ENCODE measurements at places on chromosomes 12 and 14.

- DNase-seq = no peak
Observed at GRCh38 chr14:20671597-20672283, 12.6 kb upstream of the RNASE4 start.

DNA sequence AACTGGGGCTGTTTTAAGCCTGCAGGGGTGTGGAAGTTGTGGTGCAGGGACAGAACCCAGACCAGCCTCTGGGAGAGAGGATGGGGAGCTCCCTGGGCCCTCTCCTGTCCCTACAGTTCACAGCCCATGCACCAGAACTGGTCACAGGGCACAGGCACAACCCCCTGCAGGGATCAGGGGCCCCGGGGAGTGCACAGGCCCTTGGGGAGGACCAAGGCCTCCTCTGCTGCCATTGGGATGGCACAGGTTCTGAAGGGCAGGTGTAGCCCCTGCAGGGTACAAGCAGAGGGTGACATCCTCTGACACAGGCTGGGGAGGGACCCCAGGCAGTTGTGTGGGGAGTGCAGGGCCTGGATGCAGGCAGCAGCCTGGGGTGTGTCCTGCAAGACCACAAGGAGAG is 66.4 kb upstream of the SFSWAP start:
- DNase-seq = no peak

- no peak for DNase-seq
Observed at GRCh38 chr14:45112896-45113781, 21.1 kb downstream of the FKBP3 start.

DNA sequence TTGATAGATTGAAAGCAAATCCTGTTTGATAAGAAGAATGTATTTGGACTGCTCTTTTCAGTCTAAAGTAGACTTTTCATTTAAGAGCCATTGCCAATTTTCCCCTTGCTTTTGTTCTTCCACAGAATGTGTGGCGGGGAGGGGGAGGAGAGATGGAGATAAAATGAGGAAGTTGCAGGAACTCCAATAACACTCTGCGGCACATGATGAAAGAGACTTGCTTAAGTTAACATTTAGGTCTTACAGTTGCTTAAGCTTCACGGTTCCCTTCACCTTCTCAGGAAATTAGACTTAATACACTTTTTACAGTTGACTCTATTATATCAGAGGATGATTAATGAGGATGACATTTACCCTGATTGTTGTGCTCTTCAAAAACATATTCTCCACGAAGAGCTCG is 537.3 kb downstream of the TMTC2 start:
- no peak for DNase-seq

DNA sequence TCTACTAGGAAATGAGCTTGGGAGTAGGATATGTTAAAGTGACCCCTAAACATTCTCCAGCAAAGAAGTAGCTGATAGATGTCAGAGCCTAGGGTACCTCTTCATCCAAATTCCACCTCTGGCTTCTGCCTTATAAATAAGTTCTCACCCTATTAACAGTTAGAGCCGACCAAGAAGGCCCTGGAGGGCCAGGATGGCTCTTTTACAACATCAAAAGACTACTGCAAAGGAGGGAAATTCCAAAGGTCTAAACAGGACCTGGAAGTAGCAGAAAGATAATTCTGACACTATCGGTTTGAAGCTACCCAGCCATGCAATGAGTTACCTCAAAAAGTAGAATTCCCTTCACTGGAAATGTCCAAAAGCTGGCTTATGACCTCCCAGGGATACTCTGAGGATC is 90.0 kb downstream of the PPM1H start:
- DNase-seq = no peak

GRCh38 chr12:88334271-88334670 is 192.2 kb downstream of the TMTC3 start:
- DNase-seq = no peak

DNA sequence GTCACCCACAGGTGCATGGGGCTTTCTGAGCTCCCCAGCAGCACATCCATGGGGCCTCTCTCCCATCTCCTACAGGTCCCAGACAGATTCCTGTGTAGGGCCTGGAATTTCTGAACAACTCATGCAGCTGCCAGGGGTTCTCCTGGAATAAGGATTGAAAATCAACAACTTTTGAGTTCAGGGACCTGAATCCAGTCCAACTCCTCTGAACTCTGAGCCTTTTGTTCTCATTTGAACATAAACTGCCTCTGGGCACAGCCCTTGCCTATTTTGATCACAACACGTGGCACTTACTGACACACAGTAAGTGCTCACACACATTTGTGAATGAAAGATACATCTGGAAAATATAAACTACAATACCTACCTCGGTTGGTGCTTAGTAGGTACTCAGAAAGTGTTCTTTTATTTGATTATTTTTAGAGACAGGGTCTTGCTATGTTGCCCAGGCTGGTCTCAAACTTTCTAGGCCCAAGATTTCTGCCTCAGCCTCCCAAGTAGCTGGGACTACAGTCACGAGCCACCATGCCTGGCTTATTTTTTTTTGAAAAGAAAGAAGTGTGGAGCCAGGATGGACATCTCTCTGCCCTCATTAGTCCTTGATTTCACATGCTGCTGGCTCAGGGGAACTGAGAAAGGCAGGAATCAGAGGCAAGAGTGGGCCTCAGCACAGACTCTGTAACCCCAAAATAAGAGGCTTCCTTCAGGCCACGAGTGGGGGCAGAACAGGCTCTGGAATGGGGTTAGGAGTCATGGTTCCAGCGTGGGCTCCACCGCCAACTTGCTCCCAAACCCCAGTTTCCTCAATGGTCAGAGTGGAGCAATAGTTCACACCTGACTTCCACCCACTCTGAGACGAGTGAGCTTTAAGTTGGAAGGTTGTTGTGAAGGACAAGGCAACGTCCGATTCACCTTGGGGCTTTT is 27.0 kb downstream of the SYNE3 start:
- DNase-seq = no peak

DNA sequence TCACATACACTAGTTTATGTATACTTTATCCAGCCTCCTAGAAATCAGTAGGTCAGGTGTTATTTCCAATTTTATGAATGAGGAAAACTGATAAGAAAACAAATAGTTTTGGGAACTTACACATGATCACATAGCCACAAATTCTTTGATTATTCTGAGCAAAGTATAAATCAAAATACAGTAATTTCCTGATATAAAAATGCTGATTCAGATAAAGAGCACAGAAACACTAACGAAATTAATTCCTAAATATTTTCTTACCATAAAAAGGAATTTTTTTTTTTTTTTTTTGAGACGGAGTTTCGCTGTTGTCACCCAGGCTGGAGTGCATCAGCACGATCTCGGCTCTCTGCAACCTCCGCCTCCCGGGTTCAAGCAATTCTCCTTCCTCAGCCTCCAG is 275.4 kb downstream of the SOX5 start:
- no peak for DNase-seq

GRCh38 chr12:65420941-65421340 is 142.5 kb downstream of the MSRB3 start:
- no peak for DNase-seq

- no peak for DNase-seq
Observed at GRCh38 chr12:128810182-128811127, 13.3 kb downstream of the SLC15A4 start.

GRCh38 chr12:107503887-107504885 is 181.4 kb upstream of the PWP1 start:
- DNase-seq = no peak

- DNase-seq = no peak
Observed at GRCh38 chr12:60335745-60336144, 739.9 kb downstream of the SLC16A7 start.

- DNase-seq = no peak
Observed at GRCh38 chr14:67690011-67690410, 5.6 kb downstream of the RDH11 start.

DNA sequence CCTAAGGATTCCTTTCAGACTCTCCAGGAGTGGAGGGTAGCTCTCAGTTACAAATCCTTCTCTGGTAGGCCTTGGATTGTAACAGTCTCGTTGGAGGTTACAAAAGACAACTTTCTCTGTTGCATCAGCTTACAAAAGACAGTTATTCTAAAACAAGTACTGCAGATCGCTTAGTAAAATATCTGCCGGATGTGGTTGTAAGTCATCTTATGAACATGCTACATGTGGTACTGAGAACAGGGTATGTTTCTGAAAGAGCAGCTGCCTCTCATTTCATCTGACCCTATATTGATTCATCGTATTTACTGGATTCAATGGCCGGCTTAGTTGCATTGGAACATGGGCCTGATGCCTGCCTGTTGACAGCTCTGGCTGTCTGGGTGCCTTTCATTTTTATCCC is 157.4 kb downstream of the PTCSC3 start:
- no peak for DNase-seq

GRCh38 chr14:65200454-65200853 is 98.1 kb upstream of the MAX start:
- DNase-seq = no peak

DNA sequence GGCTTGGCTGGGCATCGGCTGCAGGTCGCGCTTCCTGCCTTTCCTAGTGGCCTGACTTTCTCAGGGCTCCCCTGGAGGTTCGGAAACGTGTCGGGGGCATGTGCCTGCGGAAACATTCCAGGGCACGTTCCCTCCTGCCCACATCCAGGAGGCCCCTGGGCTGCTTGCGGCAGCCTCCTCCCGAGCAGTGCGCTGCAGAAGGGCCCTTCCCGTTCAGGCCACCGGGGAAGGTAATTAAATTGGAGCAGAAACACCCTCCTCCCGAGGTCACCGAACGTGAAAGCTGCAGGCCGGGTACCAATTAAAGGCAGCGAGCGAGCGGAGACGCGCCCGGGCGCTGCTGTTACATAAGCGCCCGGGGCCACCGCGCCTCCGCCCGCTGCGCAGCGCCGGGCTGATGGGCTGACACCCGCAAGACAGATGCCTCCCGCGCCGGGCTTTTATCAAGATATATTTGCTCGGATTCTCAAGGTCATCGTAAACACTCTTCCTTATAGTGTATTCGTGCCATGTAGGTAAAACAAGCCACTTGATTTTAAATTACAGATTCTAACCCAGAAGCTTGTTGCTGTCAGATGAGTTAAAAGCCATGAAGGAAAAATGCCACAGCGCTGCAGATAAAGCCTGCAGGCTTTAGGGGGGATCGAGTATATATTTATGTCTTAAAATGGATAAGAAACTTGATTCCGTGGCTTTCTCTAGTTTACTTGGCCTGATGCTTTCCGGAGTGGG is 31.4 kb downstream of the SSPN start:
- DNase-seq = no peak

DNA sequence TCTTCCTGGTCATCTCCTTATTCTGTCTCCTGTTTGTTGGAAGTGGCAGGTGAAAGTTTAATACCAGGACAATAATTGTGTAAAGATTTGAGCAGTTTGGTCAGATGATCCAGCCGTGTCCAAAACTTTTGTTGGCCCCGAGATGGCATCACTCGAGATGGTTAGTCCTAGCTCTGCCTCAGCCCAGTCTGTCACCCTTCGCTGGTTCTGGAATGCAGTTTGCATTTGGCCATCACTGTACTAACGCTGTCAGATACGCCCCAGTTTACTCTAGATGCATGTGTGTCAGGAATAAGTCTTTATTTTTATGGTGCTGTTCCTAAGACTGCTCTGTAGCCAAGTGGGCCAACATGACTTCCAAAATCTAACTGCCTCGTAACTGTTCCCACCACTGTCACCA is 79.6 kb downstream of the MOK start:
- DNase-seq = no peak

DNA sequence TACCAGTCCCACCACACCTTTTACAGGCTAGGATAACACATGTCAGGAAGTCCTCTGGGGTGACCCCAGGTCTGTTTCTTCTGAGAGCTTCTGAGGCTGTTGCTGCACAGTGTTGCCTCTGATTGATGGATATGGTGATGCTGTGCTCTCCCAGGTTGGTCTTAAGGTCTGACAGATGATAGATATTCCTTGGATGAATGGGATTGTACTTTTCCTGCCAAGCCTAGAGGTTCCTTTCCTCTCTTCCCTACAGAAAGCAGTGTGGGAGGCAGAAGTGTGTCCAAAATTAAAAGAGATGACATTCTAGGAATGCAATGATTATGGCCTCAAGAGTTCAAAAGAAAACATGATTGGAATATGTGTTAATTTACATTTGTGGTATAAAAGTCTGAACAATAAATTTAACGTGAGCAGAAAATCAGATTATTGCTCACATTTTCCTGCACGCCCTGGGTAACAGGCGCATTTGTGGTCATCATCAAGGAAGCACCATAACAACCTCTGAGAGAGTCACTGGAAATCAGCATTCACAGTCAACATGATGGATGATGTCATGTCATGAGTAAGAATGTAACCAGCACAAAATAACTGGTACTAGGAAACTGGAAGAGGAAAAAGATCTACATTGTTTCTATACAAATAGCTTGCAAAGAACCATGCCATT is 73.7 kb downstream of the BBS10 start:
- no peak for DNase-seq

DNA sequence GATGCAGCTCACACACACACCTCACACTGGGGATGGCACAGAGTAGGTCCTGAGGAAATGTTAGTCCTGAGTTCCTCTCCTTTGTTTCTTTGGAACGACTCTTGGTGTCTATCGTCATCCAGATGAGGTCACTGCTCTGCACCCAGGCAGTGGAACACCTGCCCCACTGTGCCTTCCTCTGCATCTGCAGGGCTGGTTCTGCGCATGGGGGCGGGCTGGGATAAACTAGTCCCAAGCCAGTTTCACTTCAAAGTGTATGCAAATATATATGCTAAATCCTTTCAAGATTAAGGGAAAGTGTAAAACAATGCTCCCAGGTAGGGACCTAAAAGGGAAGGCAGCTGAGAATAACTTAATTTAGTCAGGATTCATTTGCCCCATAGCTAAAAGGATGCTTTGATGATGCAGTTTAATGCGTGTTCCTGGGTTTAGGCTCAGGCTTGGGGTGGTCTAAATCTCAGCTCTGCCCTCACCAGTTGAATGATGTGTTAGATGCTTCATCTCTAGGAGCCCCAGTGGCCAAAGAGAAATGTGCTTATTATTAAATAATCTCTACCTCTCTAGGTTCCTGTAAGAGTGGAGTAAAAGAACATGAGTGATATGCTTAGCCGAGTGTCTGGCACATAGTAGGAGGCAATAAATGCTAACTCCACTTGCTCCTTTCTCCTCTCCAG is 47.1 kb upstream of the OVCH1 start:
- no peak for DNase-seq

DNA sequence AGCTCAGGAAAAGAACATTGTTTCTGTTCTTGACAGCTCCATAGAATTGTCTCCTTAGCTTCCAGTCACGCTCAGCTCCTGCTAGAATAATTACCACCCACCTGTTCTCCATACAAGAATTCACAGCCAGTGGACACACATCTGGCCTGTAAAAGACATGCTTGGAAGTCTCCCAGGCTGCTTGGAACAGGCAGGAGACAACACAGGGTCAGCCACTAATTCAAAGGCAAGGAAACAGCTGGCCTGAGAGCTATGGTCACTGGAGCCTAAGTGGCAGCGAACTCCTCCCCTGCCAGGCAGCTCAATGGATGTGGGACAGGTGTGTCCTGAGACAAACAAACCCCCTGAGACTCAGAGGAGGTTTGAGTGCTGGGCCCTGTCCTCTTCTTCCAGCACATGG is 22.9 kb upstream of the LTBP2 start:
- no peak for DNase-seq

- DNase-seq = no peak
Observed at GRCh38 chr14:25929881-25930615, 667.8 kb downstream of the NOVA1 start.

- no peak for DNase-seq
Observed at GRCh38 chr14:32950584-32950983, 11.9 kb downstream of the NPAS3 start.

Data from lower lobe of right lung (tissue), 2 donors.